ENCODE measurements at places on chromosomes 5 and 9.
A peak's percentile ranks its signal among the peaks of the same experiment; 100 is the strongest.

DNA sequence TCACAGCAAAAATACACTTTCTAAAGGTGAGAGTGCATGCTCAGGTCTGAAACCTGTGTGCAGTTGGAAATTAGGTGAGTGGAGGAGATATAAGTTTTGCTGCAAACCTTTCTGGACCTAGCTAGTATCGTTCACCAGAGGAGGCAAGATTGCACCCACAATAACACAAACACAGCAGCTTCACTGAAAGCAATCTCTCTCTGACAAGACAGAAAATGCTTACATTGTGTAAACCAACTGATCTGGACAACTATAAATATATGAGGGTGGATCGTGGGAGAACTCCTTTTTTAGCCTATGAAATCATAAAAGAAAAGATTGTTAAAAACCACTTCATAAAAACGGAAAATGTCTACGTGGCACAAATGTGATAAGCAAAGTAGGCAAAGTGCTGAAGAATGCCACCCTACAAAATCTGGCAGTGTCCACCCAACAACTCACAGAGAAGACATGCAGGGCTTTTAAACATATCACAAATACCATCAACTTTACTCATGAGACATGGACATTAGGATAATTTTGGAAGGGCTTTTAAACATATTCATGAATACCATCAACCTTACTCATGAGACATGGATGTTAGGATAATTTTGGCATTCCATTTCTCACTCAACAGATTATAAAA lies 134.3 kb downstream of the CDH18 start:
- no peak for DNase-seq

- DNase-seq: no peak
These were observed 19.9 kb upstream of the TMEM250 start for GRCh38 chr9:136138566-136138965.

DNA sequence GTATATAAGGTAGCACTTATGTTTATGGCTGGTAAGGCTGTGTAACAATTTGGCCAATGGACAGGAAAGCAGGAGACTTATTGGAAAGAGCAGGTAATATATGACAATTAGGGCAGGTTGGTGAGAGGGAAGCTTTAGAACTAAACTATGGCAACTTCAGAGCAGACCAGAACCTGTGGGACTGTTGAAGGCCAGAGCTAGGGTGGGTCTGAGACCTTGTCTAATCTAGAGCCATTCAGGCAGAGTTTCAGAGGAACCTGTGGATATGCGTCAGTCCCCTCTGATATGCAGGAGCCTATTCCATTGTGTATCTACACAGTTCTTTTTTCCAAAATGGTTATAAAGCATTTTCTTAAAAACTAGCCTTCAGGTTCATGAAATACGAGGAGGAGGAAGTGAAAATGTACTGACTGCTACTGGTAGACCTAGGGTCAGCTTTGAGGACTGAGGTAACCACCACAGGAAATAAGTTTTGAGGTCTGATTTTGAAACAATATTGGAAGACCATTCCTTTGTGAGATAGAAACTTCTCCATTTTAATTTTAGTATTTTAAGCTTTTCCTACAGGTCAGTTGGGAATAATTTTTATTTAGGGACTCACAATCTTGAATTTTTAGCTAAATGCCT lies 37.6 kb downstream of the ELL2 start:
- peak; percentile 67 for DNase-seq

DNA sequence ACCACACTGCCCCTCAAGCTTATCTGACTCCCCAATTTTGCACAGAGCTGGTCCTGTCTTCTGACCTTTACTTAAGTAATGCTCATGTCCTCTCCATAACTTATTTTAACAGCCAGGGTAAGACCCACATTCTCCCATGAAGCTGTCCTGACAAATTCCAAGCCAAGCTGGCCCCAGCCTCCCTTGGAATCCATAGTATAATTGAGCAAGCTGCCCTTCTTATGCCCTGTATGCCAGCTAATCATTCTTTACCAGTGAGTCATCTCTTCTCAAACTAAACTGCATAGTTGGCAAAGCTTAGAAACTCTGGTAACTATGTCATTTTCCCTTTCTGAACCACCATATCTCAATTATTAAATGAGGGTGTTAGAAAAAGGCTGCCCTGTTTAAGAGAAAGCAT lies 92.4 kb downstream of the NFIB start:
- no peak for DNase-seq
